ENCODE measurements at places on chromosomes 5 and 9. TPM values are rescaled to one million over a fixed set of nuclear protein-coding genes. Genes with fewer than 3 reads are reported as not detected.

Gene AK1
- 54.9 TPM for total RNA-seq

Gene RXFP3
- total RNA-seq: 0.07 TPM

Gene FGFR4
- 0.65 TPM for total RNA-seq

Gene AHRR
- total RNA-seq: 18.0 TPM

Gene TCF7
- total RNA-seq: 0.40 TPM

Data from smooth muscle cell of the pulmonary artery (primary cell).